Tracheal epithelial cell (primary cell): ENCODE measurements at places on chromosomes 1 and 21. TPM values are rescaled to one million over a fixed set of nuclear protein-coding genes. Genes with fewer than 3 reads are reported as not detected.

C1orf21 gene
- total RNA-seq: 10.4 and 40.1 TPM in 2 replicates

FCRL5 gene
- total RNA-seq: not detected in 2 replicates

TFF2 gene
- total RNA-seq: not detected in 2 replicates

ASPM gene
- 1.1 and 2.2 TPM in 2 replicates for total RNA-seq

RAP1GAP gene
- 1.2 and 1.5 TPM in 2 replicates for total RNA-seq

KLF18 gene
- total RNA-seq: not detected in 2 replicates

ETV3L gene
- total RNA-seq: not detected in 2 replicates

KLHL20 gene
- 20.2 and 31.3 TPM in 2 replicates for total RNA-seq

HES3 gene
- total RNA-seq: not detected in 2 replicates

BATF3 gene
- 0.21 and 0.96 TPM in 2 replicates for total RNA-seq

RHD gene
- total RNA-seq: not detected in 2 replicates

COL11A1 gene
- 4.1 TPM in 1 of 2 replicates, not detected in the other for total RNA-seq

CRYZL1 gene
- total RNA-seq: 10.8 and 15.1 TPM in 2 replicates

FCER1G gene
- total RNA-seq: not detected in 2 replicates

OR2L3 gene
- not detected in 2 replicates for total RNA-seq

CD84 gene
- total RNA-seq: not detected in 2 replicates

CYP4Z1 gene
- total RNA-seq: not detected in 2 replicates

OXCT2 gene
- total RNA-seq: 0.64 and 0.72 TPM in 2 replicates

LYSMD1 gene
- 4.8 and 7.9 TPM in 2 replicates for total RNA-seq

FAM229A gene
- total RNA-seq: 0.48 TPM in 1 of 2 replicates, not detected in the other

LCE1A gene
- total RNA-seq: not detected in 2 replicates

SIM2 gene
- total RNA-seq: 0.21 and 0.96 TPM in 2 replicates

MROH9 gene
- not detected in 2 replicates for total RNA-seq

SLAMF7 gene
- 1.9 and 3.4 TPM in 2 replicates for total RNA-seq

OR2L2 gene
- under 0.01 TPM in 1 of 2 replicates, not detected in the other for total RNA-seq

CEP350 gene
- total RNA-seq: 34.9 and 60.5 TPM in 2 replicates

SLC5A9 gene
- total RNA-seq: 0.24 TPM in 1 of 2 replicates, not detected in the other

LORICRIN gene
- total RNA-seq: not detected in 2 replicates

SH2D2A gene
- 1.5 and 3.6 TPM in 2 replicates for total RNA-seq

PLPPR4 gene
- not detected in 2 replicates for total RNA-seq

SYT6 gene
- not detected in 2 replicates for total RNA-seq

MATN1 gene
- total RNA-seq: not detected in 2 replicates

GUCA2B gene
- not detected in 2 replicates for total RNA-seq

PLEKHA6 gene
- total RNA-seq: 1.7 and 4.8 TPM in 2 replicates

GABRD gene
- total RNA-seq: 0.24 TPM in 1 of 2 replicates, not detected in the other

GBP6 gene
- total RNA-seq: 21.7 and 38.6 TPM in 2 replicates

DRAXIN gene
- total RNA-seq: under 0.01 TPM in 1 of 2 replicates, not detected in the other

NKAIN1 gene
- total RNA-seq: 0.24 TPM in 1 of 2 replicates, not detected in the other
